ENCODE measurements at places on chromosomes 6 and 20.

- peak; percentile 71 for DNase-seq
These were observed 35.5 kb upstream of the ZFAND3 start for GRCh38 chr6:37783856-37784584.

- DNase-seq = no peak
These were observed 139.7 kb downstream of the PLCB1 start for GRCh38 chr20:8271727-8272126.

DNA sequence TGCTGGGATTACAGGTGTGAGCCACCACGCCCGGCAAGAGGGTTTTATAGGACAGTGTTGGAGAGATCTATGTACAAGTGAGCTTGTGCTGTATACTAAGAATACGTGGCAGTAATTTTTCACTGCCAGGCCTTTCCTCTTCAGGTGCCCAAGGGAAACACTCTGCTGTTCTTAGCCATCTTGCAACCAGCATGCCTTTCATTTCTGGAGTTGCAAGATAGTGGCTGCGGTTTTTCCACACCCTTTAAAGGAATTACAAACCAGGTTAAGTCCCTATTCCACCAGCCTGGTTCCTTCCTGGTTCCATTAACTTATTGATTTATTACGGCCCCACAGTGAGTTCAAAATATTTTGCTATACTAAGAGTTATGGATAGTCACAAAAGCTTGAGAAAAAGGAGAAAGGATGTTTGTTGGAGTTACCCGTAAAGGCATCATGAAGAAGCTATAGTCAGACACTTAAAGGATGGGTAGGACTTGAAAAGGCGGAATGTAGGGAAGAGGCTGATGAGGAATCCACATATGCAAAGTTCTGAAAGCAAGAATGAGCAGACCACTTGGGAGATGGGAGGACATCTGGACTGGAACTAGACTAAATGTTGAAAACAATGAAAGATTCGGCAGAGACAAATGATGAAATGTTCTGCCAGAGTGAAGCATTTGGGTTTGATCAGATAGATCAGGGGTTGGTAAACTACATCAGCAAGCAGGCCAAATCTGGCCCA, 61.4 kb upstream of the ASIP start:
- no peak for DNase-seq

- DNase-seq = no peak
These were observed 11.4 kb downstream of the HLA-E start for GRCh38 chr6:30500421-30501355.

GRCh38 chr6:89518352-89519055, 85.6 kb downstream of the ANKRD6 start:
- no peak for DNase-seq

- no peak for DNase-seq
These were observed 258.4 kb upstream of the FAM83B start for GRCh38 chr6:54588176-54588575.

DNA sequence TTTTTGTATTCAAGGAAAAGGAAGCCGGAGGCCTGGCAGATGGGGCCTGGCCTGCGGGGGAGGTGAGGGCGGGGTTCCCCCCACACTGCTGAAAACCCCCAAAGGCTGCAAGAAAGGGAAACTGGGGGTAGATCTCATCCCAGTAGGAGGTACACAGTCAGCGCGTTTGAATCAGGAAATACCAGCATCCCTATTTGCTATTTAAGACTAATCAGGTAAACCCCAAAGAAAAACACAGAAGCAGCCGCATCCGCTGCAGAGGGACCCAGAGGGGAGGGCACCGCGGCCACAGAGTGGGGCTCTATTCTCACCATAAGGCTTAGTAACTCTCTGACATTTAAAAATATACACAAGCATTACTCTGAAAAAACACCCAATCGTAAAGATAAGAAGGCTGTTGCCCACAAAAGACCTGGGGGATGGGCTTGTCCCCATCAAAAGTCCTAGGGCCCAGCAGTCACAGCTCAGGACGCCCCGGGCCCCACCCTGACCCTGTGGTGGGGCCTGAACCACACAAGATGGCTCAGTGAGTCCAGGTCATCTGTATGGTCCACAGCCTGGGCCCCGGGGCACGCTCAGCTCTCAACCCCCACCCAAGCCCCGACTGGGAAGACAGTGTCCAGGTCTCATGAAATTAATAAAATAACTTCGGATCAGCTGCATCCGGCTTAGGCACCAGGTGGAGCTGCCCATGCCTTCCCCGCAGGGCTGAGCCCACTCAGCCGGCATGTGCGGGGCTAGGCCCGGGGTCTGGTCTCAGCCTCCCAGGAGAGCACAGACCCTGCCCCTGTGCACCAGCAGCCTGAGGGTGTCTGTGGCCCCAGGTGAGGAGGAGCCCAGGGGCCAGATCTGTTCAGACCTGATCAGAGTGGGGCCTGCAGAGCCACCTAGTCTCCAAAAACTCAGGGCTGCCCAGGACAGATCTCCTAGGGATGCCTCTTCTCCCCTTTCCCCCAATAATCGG, 31.0 kb downstream of the KCNQ2 start:
- DNase-seq = no peak

DNA sequence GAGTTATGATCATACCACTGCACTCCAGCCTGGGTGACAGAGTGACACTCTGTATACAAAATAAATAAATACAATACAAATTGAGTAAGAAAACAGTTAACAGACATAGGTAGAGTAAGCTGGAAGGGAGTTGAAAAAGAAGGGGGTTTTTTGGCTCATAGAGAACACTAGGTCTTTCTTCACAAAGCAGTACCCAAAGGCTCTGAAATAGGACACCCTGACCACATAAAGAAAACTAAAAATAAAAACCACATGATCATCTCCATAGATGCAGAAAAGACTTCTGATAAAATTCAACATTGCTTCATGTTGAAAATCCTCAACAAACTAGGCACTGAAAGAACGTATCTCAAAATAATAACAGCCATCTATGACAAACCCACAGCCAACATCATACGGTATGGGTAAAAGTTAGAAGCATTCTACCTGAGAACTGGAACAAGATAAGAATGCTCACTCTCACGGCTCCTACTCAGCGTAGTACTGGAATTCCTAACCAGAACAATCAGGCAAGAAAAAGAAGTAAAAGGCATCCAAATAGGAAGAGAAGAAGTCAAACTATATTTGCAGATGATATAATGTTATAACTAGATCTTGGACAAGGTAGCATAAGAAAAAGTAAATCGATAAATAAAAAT, 48.6 kb downstream of the TOMM6 start:
- DNase-seq = no peak

- no peak for DNase-seq
These were observed 188.8 kb downstream of the BACH2 start for GRCh38 chr6:90107771-90108282.

- peak; percentile 58 for DNase-seq
These were observed 19.0 kb upstream of the KIFC1 start for GRCh38 chr6:33372526-33373123.

GRCh38 chr6:126805861-126806260, 312.6 kb upstream of the RSPO3 start:
- DNase-seq = no peak

GRCh38 chr6:125831659-125832058, 40.9 kb downstream of the NCOA7 start:
- no peak for DNase-seq

GRCh38 chr6:56686429-56686828, 43.7 kb upstream of the DST start:
- no peak for DNase-seq

DNA sequence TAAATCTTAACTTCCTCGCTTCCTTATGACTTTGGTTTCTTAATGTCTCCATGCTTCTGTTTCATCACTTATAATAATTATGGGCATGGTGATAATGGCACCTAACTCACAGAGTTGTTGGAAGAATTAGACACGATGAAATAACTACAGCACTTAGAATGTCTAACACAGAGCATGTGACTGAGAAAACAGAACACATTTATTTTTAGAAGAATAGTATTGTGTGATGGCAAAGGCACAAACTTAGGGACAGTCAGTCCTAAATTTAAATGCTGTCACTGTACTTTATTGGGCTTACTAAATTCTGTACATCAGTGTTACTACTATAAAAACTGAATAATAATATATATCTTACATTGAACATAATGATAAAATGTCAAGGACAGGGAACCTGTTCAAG, 391.1 kb upstream of the JAG1 start:
- no peak for DNase-seq

DNA sequence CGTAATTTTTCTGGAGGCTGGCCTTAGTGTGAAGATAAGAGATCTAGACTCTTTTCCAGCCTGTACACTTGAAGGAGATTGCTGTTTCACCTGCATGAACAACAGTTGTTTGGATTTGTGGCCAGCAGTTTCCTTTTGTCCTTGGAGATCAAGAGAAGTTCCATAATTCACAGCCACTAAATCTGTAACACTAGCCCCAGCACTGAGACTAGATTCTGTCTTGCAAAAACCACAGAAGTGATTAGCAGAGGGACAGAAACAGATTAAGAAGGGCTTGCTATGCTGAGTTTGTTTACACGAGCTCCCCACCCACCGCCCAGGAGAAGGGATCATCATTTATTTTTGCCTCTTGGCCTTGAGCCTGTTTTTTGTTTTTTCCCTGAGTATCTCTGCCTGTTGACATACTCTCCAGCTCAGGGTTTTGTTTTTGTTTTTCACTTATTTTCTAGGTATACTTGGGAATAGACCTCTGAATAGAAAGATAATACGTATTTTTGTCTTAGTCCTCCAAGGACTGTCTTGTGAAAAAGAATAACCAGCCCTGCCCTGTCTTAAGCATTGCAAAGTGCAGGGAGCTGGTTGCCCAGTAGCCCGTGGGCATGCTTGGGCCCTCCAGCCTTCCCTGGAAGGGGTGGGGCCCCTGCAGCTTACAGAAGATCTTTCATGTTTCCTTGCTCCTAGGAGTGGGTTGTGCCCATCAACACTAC, 93.1 kb upstream of the SOX4 start:
- peak; percentile 25 for DNase-seq

GRCh38 chr20:9609887-9610502, 95.6 kb downstream of the LAMP5 start:
- peak; percentile 92 for DNase-seq

GRCh38 chr20:44765091-44765490, 19.4 kb downstream of the KCNK15 start:
- DNase-seq = no peak

Measured in endodermal cell (in vitro differentiated cells).